Activated CD4-positive, alpha-beta memory T cell treated with anti-CD3 and anti-CD28 coated beads, Interleukin-2, amount 10 ng/mL, durations not matched to agents 7 days and 5 days (primary cell): ENCODE measurements at places on chromosomes 6 and 20.
A peak's percentile ranks its signal among the peaks of the same experiment; 100 is the strongest.

GRCh38 chr6:10547809-10548208, 26.7 kb downstream of the GCNT2 start:
- DNase-seq = no peak

DNA sequence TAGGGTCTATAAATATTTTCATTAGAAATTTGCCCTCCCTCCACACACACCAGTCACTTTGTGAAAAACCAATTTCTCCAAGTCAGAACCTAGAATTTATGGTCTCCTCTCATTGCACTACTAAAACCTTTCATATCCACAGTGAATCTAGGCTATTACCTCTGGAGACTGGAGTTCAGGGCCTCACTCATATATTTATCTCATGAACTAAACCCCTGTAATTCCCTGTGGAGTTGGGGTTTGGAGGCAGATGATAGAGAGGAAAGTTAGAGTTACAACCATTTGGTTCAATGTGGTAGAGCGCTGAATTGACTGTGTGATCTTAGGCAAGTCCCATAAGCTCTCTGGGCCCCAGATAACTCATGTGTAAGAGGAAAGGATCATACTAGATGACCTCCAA, 18.2 kb upstream of the CEP85L start:
- no peak for DNase-seq

DNA sequence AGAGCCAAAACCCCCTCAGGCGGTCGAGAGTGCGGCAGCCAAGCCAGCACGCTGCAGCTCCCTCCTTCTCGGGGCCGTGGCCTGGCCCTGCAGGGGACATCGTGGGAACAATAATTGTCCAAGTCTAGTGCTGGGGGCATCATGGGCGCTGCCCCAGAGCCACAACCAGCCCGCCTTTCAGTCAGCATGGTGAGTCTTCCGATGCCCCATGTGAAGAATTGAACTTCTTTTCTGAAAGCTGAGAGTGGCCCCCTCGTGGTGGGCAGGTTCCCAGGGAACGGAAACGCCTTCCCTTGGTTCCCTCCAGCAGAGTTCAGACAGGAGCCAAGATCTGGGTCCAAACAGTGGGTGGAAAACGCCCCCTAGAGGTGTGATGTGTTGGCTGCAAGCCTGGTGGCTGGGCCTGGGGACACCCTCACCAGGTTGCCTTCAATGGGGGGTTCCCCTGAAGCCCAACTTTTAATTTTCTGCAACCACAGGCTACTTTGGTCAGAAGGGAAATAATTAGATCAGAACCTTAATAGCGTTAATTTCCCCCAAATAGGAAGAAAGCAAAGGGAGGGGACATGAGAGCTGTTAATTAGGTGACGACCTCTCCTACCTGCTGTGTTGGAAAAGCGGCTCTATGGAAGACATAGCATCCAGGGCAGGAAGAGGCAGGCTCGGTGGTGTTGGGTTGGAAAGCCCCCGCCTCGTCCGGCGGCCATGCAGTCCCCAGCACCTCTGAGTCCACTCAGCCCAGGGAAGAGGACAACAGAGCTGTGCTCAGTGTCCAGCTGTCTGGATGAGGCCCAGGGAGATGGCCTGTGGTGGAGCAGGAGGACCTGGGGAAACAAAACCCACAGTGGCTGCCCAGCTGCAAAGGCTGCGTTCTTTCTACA, 4.7 kb upstream of the MRGBP start:
- DNase-seq = peak; percentile 82

DNA sequence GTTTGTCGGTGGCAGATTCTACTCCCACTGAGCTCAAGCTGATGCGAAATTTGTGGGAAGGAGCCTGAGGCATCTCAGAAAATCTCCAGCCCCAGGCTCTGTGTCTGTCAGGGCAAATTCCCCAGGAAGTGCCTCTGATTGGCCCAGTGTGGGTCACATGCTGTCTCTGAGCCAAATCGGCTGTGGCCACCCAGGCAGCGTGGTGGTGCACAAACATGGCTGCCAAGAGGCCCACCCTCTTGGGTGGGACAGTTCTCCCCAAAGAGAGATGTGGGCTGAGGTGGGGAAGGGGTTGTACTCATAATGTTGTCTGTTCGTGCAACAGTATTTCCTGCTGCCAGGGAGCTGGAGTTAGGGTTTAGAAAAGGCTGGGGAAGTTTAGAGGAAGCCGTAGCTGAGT, 130.6 kb downstream of the BMP7 start:
- DNase-seq = no peak

DNA sequence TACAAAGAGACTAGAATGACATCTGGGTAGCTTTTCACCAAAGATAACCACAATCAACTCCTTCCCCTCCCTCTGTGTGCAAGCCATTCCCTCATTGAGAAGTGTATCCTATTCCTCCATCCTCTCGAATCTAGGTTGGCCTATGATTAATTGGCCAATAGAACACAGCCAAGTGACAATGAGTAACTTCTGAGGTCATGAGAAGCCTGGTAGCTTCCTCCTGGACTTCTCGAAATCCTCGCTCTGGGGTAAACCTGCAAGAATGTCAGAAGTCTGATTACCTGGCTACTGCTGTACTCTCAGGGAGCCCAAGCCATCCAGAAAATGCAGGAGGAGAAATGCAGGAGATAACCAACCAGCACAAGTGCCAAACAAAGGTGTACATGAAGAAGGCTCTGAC, 13.1 kb downstream of the ARHGAP18 start:
- DNase-seq = no peak

- DNase-seq = no peak
Observed at GRCh38 chr20:34042262-34042661, 48.6 kb downstream of the RALY start.

DNA sequence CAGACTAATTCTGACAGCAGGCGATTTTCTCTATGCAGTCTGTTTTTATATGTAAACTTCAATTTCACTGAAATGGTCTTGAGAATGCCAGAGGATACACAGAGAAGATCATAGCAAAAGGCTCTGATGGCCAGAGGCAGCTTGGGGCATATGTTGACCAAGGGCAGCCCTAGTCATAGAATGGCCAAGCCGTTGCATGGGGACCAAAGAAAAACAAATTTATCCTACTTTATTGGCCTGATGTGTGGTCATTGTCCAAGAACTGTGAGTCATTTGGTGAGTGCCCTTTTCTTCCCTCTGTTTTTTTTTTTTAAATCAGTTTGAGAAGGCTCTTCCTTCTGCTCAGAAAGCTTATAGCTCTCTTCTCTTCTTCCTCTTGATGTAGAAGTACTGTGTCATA, 5.8 kb downstream of the HDGFL1 start:
- no peak for DNase-seq

DNA sequence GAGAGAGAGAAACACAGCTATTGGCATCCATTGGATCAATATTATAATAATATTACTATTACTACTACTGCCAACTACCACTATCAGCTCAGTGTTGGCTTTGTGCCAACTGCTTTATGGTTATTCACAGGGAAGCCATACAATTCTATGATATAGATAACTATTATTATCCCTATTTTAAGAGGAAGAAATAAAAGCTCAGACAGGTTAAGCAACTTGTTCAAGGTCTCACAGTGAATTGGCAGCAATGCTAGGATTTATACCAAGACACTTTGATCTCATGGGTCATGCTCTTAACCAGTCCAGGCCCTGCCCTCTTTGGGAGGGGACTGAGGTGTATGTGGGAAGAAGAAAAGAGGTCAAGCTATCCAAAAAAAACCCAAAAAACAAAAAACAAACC, 82.0 kb upstream of the TRAF3IP2 start:
- no peak for DNase-seq

- no peak for DNase-seq
Observed at GRCh38 chr6:97594844-97595243, 311.8 kb upstream of the MMS22L start.

DNA sequence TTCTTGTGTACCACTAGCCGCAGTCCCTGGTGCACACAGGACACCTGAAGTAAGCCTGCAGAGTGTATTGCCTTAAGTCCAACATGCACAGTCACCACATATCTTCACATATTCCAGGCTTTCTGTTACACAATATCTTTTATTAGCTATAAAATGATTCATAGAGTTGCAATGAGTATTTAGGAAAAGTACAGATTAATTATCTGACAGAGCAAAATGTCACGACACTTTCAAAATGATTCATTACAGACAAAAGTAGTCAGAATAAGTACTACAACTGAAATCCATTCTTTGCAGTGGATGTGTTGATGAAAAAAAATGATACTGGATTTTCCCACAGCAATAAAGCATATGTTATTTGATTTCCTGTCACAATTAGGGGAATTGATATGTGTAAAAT, 199.5 kb upstream of the ASCC3 start:
- no peak for DNase-seq

DNA sequence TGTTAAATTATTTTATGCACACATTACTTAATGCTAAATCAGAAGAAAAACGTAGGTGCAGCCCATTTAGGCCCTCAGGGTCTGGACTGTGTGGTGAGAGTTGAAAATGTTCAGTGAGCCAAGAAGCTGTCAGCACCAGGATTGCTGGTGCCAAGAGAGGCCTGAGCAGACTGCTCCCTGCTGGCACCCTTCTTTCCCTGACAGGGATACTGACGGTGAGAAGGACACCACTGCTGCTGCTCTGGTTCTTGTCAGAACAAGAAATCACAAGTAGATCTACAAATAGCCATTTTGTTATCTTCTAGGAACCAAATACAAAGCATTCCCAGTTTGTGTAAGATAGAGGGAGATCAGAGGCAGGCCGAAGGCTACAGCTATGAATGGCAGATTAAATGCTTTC, 48.7 kb upstream of the CRISP1 start:
- no peak for DNase-seq

- DNase-seq = no peak
Observed at GRCh38 chr20:32201977-32202363, 5.6 kb downstream of the PLAGL2 start.

GRCh38 chr6:157316871-157317814, 6.2 kb downstream of the TMEM242 start:
- no peak for DNase-seq

DNA sequence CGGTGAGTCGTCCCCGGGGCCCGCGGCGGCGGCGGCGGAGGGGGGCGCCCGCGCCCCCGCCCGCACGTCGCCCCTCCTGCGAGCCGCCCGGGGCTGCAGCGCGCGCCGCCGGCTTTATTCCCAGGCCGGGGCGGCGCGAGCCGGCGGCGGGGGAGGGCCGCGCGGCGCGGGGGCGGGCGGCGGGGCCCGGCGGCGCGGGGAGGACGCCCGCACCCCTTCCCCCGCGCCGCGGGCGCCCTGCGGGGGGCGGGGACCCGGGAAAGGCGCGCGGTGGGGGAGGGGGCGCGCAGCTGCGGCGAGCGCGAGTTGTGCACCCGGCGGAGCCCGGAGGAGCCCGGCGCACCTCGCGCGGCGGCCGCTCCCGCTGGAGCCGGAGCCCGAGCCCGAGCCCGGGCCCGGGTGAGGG, 646 bp downstream of the HMGA1 start:
- DNase-seq = peak; percentile 43

DNA sequence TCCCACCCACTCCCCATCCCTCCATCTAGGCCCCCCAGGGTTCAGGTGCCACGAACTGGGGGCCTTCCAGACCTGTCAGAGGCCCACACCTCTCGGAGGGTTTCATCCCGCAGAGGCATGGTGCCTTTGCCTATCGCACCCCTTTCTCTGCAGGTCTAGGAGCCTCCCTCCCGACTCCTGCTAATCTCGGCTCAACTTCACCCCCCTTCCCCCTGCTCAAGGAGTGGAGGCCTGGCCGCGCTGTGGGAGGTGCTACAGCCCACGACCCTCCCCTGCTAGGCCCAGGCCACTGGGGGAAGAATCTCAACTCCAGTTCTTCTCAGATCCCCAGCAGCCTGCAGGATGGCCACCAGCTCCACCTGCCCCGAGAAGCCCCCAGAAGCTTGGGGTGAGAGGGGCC, at the start of gene TULP1:
TULP1 (minus strand) TSS at position 157 of the 400 bp plus-strand sequence; CDS start at position 119, 38 bp downstream.
- DNase-seq = no peak

- DNase-seq = no peak
Observed at GRCh38 chr6:7424967-7425807, 35.6 kb downstream of the RIOK1 start.

GRCh38 chr20:45338121-45339030, 9.8 kb downstream of the SDC4 start:
- no peak for DNase-seq

- DNase-seq = no peak
Observed at GRCh38 chr6:150439373-150439772, 70.6 kb downstream of the IYD start.

GRCh38 chr6:33718713-33719112, 7.2 kb upstream of the UQCC2 start:
- DNase-seq = no peak

DNA sequence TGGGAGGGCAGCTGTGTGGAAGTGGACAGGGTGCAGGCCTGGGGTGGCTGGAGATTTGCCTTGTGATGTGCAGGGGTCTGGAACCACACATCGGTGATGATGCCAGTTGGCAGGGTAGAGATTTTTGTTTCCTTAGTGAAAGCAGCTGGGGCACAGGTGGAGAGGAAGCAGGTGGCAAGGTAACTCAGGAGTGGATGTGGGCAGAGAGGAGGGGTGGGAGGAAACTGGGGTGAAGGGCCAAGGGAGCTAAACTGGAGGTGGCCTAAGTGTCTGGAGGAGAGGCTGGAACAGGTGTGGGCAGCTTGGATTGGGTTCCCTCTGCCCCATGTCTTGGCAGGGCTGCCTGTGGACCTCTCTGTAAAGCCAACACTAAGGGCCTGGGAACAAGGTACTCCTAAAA, 4.7 kb upstream of the SCUBE3 start:
- no peak for DNase-seq

DNA sequence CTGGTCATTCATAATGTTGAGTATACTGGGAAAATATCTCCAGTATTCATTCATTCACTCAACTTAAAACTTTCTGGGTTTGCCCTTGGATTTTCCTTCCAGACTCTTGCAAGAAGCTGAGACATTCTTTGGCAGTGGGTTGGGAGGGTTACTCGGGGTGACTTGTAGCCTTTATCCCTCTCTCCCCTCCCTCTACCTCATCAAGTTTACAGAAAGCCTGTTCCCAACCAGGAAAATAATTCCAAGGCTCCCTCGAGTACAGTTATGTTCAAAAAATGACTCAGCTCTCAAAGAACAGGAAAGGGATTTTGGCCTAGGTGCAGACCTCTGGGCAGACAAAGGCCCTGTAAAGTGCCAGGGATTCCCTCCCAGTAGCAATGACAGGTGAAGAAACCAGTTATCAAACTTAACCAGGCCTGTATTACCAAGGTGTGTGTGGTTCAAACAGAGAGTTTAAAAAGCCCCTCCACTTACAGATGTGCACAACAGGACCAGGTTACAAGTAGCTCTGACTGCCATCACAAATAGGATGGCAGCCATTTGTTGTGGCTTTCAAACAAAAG, 22.2 kb downstream of the FKBP1A start:
- DNase-seq = no peak

- no peak for DNase-seq
Observed at GRCh38 chr6:10559522-10560152, 38.5 kb downstream of the GCNT2 start.

- DNase-seq = no peak
Observed at GRCh38 chr6:147023581-147023980, 180.6 kb upstream of the STXBP5 start.

DNA sequence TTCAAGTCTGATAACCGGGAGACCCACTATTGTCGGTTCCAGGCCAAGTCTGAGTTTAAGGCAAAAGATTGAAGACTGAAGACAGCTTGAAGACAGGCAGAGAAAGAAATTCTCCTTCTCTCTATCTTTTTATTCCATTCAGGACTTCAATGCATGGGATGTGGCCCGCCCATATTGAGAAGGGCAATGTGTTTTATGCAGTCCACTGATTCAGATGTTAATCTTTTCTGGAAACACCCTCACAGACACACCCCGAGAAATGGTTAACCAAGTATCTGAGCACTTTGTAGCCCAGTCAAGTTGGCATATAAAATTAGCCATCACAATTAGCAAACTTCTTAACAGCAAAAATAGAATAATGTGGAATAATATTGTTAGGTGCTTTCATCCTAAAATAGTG, 75.5 kb upstream of the FABP7 start:
- DNase-seq = no peak
